Stimulated activated CD4-positive, alpha-beta T cell treated with anti-CD3 and anti-CD28 coated beads, Interleukin-4, amount 100 ng/mL, for 4 hours (primary cell): ENCODE measurements at places on chromosomes 3 and 15.
A peak's percentile ranks its signal among the peaks of the same experiment; 100 is the strongest.

GRCh38 chr3:54506603-54507002 is 384.3 kb downstream of the CACNA2D3 start:
- no peak for DNase-seq

DNA sequence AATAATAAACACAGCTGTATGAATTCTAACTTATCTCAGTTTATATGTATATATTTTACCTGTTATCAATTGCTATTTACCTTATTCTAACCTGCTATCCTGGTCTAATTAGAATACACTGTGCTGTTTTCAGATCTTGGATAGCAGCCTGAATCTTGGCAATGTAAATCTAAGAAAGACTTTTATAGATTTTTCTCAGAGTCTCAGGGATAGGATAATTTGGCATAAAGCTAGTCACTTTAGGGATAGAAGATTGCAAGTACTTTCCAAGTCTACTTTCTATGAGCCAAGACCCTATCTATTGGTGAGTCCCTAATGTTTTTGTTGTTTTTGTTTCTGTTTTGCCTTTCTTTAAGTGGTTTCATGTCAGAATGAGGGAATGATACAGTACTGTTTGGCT is 695.7 kb downstream of the NAALADL2 start:
- DNase-seq: no peak

- DNase-seq: no peak
Observed at GRCh38 chr3:18422972-18423371, 2.2 kb downstream of the SATB1 start.

- DNase-seq: no peak
Observed at GRCh38 chr3:50584391-50584790, 15.1 kb downstream of the HEMK1 start.

DNA sequence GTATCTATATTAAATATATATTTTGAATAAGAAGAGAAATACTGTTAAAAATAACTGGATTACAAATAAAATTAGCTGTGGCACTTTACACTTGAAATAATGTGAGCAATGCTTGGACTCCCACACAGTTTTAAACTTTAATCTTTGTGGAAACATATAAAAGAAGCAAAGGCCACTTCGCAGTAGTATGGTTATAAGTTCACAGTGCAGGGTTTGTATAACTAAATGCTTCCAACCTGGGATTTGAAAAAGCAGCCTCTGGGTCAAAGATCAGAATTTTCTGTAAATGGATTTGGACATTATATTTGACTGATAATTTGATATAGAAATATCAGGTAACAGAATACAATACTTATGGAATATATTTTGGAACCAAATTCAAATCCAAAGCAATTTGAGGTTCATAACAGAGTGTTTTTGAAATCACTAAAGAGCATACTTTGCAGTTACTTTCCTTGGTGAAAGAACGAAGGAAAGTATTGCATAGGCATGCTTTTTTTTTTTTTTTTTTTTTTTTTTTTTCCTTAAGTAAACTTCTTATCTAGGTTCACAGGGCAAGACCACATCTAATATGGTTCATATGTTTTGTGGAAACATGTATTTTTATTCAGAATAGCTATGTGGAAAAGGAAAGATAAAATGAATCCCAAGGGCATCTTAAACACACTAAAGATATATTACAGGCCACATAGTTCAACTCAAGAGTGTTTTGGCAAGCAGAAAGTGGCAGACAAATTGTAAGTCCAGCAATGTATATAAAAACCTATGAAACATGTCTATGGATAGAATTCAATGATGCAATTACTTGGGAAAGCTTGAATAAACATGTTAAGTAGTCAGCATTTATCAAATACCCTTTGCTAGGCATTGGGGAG is 47.1 kb upstream of the SGO1 start:
- no peak for DNase-seq

- no peak for DNase-seq
Observed at GRCh38 chr15:42365921-42366550, 6.7 kb downstream of the CAPN3 start.

GRCh38 chr3:161403251-161403650 is 31.9 kb upstream of the SPTSSB start:
- DNase-seq: no peak

- DNase-seq: no peak
Observed at GRCh38 chr3:32398531-32398930, 6.9 kb downstream of the CMTM7 start.

DNA sequence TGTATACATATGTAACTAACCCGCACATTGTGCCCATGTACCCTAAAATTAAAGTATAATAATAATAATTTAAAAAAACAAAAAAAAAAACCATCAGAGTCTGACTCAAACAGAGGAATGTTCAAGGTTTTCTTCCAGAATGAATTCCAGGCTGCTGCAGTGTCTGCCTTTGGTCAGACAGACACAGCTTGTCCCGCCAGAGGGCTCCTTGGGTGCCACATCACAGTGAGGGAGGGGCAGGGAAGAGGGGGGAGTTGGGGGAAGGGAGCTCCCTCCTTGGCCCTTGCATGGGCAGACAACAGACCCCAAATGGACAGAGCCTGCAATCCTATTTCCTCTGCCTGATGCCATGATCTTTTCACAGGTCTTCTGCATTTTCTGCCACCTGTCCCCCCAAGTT is 36.5 kb downstream of the ITGB5 start:
- no peak for DNase-seq

DNA sequence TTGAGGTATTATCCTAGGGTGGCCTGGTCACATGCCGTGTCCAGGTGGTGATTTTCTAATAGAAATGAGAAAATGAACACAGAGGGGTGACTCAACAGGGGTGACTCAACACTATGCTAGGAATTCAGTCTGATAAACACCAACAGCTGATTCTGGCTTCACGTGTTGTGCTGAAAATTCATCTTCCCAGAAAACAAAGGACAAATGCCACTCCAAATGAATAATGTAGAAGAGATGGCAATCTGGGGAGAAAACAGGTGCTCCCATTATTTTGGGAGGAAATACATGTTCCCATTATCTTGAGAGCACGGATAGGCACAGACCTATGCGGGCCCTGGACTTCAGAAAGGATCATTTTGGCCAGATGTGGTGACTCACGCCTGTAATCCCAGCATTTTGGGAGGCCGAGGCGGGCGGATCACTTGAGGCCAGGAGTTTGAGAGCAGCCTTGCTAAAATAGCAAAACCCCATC is 101.2 kb upstream of the MEX3B start:
- DNase-seq: no peak

DNA sequence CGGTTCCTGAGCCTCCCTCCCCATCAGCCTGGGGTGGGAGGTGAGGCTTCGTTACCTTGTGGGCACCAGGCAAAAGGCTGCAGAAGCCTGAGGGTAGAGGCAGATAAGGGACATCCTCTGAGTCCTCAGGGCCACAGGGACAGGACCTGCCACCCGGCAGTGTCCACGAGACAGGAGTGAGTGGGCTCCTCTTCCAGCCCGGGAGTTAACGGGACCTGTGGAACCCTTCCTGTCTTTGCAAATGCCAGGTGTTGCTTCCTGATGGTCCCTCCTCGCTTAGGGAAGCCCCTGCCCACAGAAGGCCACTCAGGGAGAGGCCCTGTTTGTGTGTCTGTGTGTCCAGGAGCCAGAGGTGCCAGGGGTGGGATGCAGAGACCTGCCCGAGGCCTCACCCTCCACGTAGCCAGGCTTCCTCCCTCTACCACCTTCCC is 111.1 kb upstream of the ALDH1A3 start:
- no peak for DNase-seq

GRCh38 chr3:39434574-39434973 is 28.1 kb downstream of the RPSA start:
- no peak for DNase-seq

DNA sequence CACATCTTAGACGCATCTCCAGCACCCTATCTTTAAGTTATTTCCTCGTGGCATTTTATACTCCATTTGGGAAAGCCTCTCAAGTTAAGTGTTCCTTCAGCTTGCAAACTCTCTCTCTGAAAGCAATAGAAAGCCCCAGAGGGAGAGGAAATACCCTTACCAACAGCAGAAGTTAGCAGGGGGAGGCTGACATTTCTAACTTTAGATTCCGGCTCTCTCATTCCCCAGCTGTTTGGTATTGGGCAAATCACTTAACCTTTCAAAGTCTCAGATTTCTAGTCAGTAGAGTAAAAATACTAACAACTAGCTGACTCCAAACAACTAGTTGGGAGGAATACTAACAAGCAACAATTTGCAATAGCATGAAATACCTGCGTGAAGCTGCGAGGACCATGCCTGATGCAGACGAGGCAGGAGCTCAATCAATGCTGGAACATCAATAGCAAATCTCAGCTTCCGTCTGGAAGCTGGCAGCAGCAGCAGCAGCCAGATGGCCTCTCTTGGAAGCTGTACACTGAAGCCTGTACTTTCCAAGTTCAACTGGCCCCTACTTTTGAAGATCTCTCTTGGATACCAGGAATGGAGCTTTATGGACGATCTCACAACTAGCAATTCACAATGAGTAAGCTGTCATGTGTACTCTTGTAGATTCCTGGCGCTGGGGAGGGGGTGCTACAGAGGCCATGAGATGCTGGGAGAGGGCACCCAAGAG is 47.8 kb downstream of the THBS1 start:
- no peak for DNase-seq

- DNase-seq: no peak
Observed at GRCh38 chr15:57762302-57762701, 55.8 kb downstream of the POLR2M start.

DNA sequence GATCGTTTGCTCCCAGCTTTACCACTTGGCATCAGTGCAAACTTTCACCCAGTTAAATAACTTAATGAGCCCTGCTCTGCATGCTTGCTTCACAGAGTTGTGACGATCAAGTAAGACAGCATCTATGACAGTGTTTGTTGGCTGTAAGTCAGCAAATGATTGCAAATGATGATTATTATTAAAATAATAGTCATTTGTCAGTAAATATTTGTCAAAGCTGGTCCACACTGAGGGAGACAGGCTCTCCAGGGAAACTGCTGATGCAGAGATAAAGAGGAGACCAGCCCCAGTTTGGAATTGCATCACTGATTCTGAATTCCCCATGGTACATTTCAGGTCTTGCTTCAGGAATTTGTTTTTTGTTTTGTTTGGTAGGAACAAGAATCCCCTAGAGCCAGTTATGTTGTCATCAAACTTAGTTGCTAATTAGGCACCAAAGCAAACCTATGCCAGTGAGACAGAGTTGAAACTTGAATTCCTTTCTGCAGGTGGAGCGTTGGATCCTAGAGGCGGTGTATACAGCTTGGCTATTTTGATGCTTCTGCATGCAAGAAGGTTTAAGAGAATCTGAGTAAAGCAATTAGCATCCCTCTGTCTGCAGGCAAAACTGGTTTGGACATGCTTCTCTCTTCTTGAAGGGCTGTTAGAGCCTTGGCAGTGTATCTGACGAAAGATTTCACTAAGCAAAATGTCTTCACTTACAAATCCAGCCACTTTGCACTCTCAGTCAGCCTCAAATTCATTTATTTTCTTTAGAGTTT is 338.6 kb upstream of the TPRG1 start:
- no peak for DNase-seq

GRCh38 chr15:36356466-36356865 is 223.0 kb upstream of the CDIN1 start:
- DNase-seq: no peak

- no peak for DNase-seq
Observed at GRCh38 chr15:88835646-88836045, 32.4 kb downstream of the ACAN start.

DNA sequence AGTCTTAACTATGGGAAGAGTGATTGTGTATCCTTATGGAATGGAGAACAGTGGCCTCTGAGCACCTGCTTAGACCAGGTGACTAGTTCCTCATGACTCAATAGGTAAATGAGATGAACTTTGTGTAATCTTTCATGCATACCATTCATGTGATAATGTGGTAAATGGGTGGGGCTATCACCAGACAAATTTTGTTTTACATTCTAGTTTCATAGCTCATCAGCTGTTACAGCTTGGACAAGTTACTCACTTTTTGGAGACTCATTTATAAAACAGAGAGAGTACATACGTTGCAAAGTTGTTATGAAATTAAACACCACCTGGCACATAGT is 103.7 kb upstream of the TGFBR2 start:
- DNase-seq: no peak

DNA sequence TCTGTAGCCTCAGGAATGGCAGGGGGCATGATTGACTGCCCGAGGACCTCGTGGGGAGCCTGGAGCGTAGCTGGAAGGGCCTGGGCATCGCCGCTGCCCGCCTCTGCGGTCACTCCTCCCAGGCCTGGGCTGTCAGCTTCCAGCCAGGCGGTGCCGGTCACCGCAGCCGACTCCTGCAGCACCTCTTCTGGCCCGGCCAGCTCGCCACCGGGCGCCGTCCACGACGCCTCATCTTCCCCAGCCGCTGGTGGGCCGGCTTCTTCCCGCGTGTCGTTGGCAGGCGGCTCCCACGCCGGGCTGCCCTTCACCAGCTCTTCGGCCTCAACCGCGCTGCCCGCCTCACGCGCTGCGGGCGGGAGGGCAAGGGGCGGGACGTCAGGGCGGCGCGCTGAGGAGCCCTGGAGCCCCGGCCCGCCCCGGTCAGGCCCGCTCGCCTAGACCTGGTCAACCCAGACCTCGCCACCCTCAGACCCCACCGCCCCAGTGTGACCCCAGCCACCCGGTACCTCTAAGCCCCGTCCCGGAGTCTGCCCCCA is 1.0 kb downstream of the CSPG5 start:
- no peak for DNase-seq

DNA sequence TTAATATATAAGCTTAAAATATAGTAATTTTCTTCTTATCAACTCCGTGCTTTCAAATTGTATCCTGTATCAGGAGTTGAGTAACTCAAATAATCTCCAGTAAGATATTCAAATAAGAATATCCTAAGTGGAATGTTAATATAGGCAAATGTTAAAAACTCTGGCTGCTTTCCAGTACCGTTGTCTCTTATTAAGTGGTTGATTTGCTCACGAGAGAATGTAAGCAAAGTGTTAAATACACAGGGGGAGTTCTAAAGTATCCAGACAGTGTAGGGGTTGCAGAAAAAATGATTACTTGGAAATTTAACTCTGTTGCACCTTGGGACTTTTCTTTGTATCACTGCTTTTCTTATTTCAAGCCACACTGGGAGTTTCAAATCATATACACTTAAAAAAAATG is 478.9 kb upstream of the TBL1XR1 start:
- no peak for DNase-seq

DNA sequence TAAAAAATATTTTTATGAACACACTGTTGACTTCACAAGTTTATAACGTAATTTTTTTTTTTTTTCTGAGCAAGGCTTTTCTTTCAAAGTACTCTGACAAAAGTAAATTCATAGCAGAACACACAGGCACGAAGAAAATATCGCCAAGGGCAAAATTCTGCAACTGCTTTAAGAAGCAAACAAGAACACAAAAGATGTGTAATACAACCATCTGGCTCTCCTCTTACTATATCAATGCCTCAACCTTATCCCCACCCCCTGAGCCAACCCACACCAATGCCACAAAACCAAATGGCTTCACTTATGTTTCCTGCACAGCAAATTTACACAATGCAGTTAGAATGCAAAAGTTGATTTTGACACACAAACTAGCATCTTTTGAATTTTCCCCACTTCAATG is 274.2 kb downstream of the FOXP1 start:
- peak; percentile 50 for DNase-seq
